ENCODE measurements at places on chromosomes 4 and X.

GRCh38 chr4:6109842-6110560 is 90.3 kb downstream of the JAKMIP1 start:
- DNase-seq: peak; percentile 57

- no peak for DNase-seq
Observed at GRCh38 chrX:67635424-67635823, 91.6 kb downstream of the AR start.

DNA sequence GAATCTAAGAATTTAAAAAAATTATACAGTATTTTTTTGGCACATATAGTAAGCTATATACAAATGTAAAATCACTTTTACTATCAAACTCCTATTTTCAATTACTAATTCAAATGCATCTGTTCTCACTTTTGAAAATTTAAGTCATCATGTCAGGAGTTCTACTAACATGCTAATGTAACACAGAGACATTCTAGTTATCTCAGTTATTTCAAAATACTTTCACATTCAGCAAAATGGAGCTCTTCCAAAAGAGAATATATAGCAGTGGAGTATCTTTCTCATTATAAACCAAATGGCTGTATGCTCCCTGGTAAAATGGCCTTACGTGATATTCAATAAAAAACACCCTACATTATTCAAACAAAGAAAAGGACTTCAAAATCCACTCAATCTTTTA is 42.3 kb downstream of the RFC1 start:
- no peak for DNase-seq

GRCh38 chrX:120790118-120790517 is 85.5 kb downstream of the CT47B1 start:
- peak; percentile 39 for DNase-seq
